Esophagus mucosa (tissue), 1 donor: ENCODE measurements at places on chromosomes 3 and 15.

GRCh38 chr3:123432832-123433523, 15.9 kb downstream of the ADCY5 start:
- no peak for ATAC-seq

- ATAC-seq: no peak
These were observed 1.3 kb upstream of the ETV5 start for GRCh38 chr3:186109897-186110803.

- no peak for ATAC-seq
These were observed 125.1 kb downstream of the PLCL2 start for GRCh38 chr3:17009826-17010225.

- peak; percentile 98 for ATAC-seq
These were observed at the start of gene RTF1 for GRCh38 chr15:41416742-41417417. TSS of gene RTF1 (plus strand) at chr15:41417095. CDS start at chr15:41417116, 21 bp downstream.

- no peak for ATAC-seq
These were observed 148.3 kb upstream of the NPHP3 start for GRCh38 chr3:132870541-132870940.

- ATAC-seq: no peak
These were observed 21.9 kb upstream of the P2RY13 start for GRCh38 chr3:151351219-151351618.

- no peak for ATAC-seq
These were observed 358.2 kb downstream of the FEZF2 start for GRCh38 chr3:62015111-62015510.

GRCh38 chr3:172355836-172356235, 92.4 kb downstream of the GHSR start:
- ATAC-seq: peak; percentile 95

GRCh38 chr3:15223685-15224572, 17.9 kb downstream of the CAPN7 start:
- ATAC-seq: no peak

GRCh38 chr3:23830869-23831484, 25.2 kb downstream of the UBE2E1 start:
- ATAC-seq: peak; percentile 85

- ATAC-seq: no peak
These were observed 50.1 kb downstream of the LYSMD4 start for GRCh38 chr15:99683000-99683670.

- ATAC-seq: no peak
These were observed 529.9 kb upstream of the ROBO1 start for GRCh38 chr3:80297720-80298119.

DNA sequence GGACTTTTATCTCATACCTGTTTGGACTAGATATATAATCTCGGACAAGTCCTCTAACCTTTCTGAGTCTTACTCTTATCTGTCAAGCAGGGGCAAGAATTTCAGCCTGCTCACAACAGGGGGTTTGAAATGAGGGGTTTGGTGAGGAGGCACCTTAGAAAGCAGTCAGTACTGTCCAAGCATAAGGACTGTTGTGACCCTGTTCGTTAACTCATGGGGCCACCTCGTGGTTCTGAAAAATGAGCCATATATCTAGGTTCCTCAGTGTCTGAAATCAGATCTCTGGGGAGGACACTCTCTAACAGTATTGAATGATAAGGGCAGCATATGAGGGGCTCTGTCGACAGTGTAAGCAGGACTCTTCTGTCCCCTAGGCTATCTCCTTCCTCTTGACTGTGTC, 7.2 kb upstream of the TIMP4 start:
- no peak for ATAC-seq

GRCh38 chr3:188776447-188776846, 395.3 kb upstream of the TPRG1 start:
- ATAC-seq: no peak

- no peak for ATAC-seq
These were observed 252.6 kb downstream of the KLF13 start for GRCh38 chr15:31579282-31579681.

GRCh38 chr3:43477600-43477999, 144.2 kb downstream of the ANO10 start:
- peak; percentile 31 for ATAC-seq
